ENCODE measurements at places on chromosomes 6 and 20. TPM values are rescaled to one million over a fixed set of nuclear protein-coding genes. Genes with fewer than 3 reads are reported as not detected.

The FAM162B gene
- 8.0 TPM for polyA plus RNA-seq

The MARCKS gene
- polyA plus RNA-seq = 205 TPM

GRCh38 chr20:1892119-1892385, 3.2 kb upstream of the SIRPA start:
- no peak for DNase-seq

DNA sequence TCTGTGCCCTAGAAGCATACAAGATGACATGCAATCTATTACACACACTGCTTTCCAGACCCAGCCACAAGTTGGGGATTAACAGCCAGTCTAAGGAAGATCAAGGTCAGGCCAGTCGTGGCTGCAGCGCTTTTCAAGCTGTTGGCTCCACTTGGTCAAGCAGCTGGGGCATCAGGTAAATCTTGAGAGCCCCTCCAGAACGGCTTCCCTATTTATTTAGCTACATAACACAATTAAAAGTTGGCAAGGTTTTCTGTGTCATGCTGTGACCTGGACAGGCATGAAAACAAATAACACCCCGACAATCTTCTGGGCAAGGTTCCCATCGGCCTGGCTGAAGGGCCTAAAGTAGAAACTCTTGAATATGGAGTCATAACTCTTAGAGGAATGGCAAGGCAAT, 524.3 kb downstream of the PRKN start:
- DNase-seq = no peak

DNA sequence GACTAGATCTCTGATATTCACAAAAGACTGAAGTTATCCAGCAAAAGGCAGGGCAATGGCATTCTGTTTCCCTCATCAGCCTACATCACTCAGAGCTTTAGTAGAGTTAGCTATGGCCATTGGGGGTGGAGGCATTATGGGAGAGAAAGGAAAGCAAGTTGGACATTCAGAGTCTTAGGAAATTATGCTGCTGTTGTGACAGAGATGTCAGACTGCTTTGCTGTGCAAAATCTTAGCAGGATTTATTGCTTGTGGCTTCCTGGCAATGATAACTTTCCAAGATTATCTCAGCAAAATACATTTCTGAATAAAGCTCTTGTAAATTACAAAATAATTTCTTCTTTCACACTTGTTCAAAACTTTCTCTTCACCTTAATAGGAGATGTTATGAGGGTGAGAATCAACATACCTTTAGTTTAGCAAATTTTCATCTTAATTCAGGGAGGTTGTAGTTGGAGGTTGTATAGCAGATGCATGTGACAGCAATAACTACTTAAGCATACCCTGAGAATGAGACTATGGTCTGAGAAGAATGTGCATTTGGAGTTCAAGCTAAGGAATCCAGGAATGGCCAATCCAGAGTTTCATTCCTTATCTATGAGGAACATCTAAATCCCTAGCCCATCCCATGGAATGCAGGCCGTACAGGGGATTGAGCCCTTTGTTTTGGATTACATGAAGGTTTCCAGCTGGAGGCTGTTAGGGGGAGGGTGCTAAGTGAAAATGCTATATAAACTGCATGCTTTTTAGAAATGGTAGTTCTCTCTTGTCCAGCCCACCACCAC, 179.8 kb downstream of the HAO1 start:
- DNase-seq = no peak

All from hindlimb muscle (tissue), 1 donor.